Left renal cortex interstitium (tissue), 4 donors: ENCODE measurements at places on chromosomes 5 and 9.

DNA sequence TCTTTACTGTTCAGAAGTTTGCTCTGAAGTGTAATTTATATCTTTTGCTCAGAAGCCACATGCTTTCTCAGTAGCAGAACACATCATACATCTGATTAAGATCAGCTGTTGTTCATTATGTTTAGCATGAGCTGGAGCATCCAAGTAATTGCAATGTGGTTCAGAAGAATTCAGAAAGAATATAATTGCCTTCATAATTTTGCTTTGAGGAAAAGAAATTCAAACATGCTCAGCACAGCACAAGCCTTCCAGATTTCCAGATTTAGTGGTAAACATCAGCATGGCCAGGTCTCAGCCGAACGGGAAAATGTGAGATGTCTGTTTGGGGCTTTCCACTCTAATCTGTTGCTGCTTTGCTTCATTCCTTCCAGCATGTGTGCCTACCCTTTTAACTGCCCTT is 65.9 kb downstream of the ITGA1 start:
- no peak for DNase-seq

DNA sequence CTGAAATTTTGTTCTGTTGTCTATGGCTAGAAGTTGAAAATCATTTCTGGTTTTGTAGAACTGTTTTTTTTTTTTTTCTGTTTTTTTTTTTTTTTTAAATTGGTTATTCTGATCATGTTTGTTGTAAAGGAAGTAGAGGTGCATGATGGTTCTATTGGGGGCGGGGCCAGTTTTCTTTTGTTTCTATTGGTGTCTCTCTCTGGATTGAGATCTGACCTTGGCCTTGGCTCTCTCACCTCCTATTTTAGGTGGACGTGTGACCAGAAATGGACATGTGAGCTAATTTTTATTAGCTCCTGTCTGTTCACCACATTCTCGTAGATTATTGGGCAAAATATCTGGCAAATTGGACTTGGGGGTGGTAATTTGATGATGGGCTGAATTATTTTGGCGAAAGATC is 3.2 kb downstream of the ZNF618 start:
- DNase-seq, result no peak

DNA sequence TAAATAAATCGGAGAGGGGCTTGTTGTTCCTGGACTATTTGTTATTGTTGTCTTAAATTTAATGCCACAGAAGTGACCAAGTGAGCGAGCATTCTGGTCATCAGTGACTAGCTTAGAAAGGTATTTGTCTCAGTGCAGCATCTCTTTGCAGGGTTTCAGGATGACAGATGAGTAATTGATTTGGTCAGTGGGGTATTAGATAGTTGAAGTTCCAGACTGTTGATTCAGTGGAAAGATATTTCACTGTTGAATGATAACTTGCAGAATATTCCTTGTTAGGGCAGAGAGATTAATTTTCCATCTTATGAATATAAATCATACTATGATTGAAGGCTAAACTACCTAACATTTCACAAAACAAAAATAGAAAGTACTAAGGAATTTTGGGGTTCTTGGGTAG is 122.4 kb downstream of the TRIO start:
- DNase-seq, result no peak

DNA sequence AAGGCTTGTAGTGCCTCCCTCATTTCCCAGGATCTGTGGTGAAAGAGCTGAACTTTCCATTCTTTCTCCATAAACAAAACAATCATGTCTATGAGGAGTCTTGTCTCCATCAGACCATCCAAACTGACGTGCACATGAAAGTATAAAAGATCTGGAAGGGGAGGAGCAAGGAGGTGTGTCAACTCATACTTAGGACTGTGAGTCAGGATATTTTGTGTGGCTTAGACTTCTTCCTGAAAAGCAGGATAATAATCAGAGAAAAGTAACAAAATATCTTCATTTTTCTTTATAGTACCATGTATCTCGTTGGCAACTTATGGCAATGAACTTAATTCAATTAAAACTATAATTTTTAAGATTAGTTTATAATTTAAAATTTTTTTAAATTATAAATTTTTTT is 96.0 kb upstream of the PRRC1 start:
- no peak for DNase-seq

- no peak for DNase-seq
Observed at GRCh38 chr9:91035825-91036208, 234.2 kb downstream of the SYK start.
